ENCODE measurements at places on chromosomes 11 and 22.

- DNase-seq: no peak
Observed at GRCh38 chr22:20213833-20214708, 54.0 kb downstream of the RTN4R start.

- no peak for DNase-seq
Observed at GRCh38 chr11:103903621-103904323, 132.7 kb upstream of the DDI1 start.

DNA sequence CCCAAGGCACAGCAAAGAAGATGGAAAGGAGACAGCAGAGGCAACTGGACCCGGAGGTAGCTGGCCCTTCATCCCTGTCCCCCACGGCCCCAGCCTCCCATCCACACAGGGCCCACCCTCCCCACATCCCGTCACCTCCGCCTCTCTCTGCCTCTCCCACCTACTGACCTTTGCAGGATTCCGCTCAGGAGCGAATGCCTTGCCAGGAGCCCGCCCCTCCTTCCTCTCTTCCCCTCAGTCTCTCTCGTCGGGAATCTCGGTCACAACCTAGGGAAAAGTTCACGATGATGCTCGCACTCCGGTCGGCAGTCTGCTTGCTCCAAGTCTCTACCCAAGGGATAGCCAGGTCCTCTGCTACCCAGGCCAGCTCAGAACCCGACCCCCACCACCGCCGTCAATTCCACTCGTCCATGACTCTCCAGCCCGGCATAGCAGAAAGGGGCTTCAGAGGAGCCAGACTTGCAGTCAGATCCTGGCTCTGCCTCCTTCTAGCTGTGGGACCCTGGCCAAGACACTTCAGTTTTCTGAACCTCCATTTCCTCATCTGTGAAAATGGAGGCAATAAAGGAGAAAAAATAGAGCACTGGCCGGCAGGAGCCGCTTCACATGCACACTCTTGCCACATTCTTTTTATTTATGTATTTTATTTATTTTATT, 10.2 kb downstream of the AHNAK start:
- DNase-seq: no peak

- DNase-seq: no peak
Observed at GRCh38 chr11:27648840-27649239, 51.4 kb downstream of the BDNF start.

DNA sequence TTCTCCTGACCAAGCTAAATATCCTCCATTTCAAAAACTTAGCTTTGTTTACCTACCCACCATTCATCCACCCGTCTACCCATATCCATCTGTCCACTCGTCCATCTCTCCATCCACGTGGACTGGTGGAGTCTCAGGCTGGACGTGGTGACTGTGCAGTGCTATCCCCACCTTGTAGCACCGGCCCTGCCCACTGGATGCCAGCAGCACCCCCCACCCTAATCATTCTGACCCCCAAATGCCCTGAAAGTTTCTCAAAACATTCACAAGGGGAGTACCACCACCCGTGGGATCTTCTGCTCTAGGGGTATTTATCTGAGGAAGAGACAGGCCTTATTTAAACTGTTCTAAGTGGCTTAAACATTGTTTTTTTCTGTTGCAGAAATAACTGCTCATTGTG, 206.4 kb downstream of the TBC1D22A start:
- DNase-seq: no peak

DNA sequence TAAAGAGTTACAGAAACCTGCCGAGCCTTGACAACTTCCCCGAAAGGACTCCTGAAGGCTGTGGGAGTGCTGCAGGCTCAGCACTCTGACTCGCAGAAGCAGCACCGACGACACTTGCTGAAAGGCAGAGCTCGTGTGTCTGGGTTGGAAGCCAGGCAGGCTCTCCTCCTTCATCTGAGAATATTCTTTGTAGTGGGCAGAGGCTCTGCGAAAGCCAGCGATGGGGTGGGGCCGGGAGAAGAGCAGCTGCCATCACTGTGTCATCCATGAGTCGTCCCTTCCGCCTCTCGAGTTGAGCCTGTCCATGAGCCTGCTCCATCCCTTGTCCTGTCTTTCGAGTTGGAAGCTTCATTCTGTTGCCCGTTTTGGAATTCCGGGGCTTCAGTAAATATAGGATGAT, 11.9 kb downstream of the GLB1L2 start:
- DNase-seq: no peak

GRCh38 chr11:59754859-59755700, at the start of gene STX3:
Gene STX3 (plus strand): TSS chr11:59755376. CDS start chr11:59755606, 230 bp downstream.
- DNase-seq: peak; percentile 77

DNA sequence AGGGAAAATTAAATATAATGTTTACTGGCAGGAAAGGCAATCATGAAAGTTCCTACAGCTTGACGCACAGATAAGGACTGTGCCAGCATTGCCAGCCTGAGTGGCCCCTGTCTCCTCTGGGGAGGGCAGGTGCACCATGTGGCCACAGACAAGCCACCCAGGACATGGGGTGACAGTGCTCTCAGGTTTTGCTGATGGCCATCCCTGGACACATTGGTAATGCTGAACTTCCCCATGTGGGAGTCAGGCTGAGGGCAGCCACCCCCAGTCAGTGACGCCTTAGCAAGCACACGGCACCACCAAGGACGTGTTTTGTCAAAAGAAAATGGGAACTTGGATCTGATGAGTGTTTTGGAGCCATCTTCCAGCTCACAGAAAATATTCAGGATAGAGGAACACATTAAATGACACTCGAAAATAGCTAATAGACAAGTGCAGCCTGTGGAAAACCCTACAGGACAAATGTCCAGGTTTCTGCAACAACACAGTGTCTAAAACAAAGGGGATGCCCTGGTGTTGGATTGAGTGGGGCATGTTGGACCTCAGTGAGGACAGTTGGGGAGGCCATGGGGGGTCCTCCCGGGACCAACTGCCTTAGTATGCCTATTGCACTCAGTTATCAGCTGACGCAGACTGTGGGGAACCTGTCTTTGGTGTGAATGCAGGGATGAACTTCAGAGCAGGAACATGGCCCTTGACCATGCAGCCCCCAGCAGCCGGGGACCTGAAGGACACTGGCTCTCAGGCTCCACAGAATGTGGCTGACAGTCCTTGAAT, 1450.5 kb downstream of the BRD1 start:
- DNase-seq: no peak

GRCh38 chr11:70670676-70671034, 272.3 kb downstream of the CTTN start:
- no peak for DNase-seq
